CD4-positive, alpha-beta T cell treated with Interleukin-2 at 100 ng/mL for 4 hours (primary cell): ENCODE measurements at places on chromosomes 3 and 15.

- peak; percentile 31 for DNase-seq
These were observed 698 bp downstream of the IL1RAP start for GRCh38 chr3:190514413-190515153.

DNA sequence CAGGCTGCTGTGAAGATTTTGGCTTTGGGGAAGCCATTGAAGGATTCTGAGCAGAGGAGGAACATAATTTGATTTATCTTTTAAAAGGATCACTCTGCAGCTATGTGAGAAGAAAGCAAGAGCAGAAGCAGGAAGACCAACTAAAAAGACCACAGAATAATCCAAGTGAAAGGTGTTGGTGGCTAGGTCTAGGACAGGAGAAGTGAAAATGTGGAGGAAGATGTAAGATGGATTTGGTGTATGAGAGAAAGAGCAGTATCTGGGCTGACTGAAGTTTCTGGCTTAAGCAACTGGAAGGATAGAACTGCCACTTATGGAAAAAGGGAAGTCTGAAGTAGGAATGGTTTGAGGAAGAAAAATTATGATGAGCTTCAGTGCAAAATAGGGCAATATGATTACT lies 62.0 kb downstream of the SFMBT1 start:
- DNase-seq = no peak

- no peak for DNase-seq
These were observed at the start of gene TRIM71 for GRCh38 chr3:32817558-32818228. Gene TRIM71, plus strand, starts transcription at chr3:32817997. Its CDS starts 84 bp downstream, at chr3:32818081.

DNA sequence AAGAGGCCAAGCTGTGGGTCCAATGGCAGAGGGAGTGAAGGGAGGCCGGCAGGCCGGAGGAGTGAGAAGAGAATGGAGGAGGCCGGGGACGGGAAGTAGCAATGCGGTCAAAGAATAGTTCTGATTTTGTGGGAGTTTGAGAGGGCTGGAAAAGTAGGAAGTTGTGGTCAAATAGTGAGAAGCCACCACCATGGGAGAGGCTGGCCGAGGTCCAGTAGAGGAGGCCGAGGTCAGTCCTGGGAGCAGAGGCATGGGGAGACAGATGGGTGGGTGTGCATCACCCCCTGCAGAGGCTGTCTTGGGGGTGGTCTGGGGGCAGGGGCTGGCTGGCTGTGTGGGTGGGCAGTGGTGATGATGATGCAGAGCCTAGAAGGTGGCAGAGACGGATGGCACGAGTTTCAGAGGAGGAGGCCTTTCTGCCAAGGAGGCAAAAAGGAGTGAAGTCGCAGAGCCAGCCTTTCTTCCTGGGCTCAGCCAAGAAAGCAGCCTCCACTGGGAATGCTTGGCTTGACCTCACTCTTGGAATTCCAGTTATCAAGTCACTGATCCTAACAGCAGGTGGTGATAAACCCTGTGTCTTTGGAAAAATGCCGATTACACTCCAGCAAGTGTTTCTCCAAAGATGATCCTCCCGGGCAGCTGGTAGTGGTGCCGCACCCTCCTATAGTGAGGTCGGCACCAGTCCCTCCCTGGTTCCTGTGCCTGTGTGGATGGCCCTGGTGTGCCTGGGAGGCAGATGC lies 57.3 kb downstream of the ARNT2 start:
- DNase-seq = no peak

DNA sequence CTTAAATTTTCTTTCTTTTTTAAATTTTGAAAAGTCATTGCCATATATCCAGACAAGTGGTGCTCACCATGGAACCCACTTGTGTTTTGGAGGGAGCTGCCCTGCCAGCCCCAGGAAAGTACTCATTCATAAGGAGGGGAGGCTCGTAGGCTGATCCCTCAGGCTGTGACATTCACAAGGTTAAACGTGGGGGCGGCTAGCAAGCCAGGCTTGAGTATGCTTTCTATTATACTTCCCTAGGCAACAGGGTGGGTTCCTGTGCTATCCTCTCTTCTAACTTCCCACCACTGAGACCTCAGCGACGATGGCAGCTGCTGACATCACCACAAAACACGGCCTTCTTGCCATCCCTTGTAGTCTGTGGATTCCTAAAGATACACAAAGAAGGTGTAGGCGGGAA lies 160.5 kb upstream of the C2CD4B start:
- DNase-seq = no peak

- peak; percentile 18 for DNase-seq
These were observed 333.4 kb downstream of the THSD4 start for GRCh38 chr15:71448688-71449114.

DNA sequence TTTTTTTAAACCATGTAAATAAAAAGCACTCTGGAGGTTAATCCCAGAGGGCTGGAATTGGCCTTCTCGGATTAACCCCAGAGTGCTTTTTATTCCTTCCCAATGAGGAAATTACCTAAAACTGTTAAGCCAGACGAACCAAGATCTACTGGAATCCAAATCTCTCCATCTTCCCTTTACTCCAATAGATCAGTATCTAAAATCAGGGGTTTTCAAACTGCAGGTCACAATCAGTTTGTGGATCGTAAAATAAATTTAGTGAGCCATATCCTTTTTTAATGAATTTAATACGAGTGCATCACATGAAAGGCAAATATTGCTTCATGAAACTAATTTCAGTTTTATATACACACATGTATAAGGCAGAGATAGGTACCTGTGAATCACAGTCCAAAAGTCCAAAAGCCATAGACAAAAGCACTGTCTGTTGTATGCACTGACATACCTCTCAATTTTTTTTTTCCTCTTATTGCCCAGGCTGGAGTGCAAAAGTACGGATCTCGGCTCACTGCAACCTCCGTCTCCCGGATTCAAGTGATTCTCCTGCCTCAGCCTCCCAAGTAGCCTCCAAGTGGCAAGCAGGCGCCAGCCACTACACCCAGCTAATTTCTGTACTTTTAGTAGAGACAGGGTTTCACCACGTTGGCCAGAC lies 61.3 kb downstream of the TBL1XR1 start:
- no peak for DNase-seq

DNA sequence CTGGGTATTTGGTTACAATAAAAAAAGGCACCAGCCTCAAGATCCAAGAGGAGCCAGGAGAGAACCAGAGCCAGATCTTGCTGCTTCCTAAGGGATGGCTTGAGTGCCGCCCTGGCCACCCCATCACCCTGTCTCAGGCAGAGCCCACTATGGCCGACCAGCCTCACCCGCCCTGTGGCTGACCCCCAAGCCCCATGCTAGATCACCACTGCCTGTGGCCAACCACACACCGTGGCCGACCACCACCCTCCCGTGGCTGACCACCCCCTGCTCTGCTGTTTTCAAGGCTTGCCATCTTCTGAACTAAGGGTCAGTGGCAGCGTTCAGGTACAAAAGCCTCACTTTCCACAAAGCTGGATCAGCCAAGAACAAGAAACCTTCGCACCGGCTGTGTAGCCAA lies 12.0 kb downstream of the CSPG5 start:
- no peak for DNase-seq

DNA sequence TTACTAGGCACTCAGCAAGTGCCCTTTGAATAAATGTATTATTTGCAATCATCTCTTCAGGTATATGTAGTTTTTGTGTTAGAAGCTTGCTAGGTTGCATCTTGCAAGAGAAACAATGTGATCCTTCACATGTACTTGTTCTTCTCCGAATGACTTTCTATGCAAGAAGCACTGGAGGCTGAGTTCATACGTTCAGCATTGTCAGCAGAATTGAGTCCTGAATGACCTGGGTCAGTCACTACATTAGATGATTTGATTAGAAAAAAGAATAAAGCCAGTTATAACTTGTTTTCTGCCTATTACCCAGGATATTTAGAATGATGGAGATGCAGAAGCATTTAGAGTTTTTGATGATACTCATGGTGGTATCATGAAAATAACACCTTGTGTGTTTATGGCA lies 479.1 kb upstream of the TPRG1 start:
- DNase-seq = no peak
